ENCODE measurements at places on chromosomes 3 and 15.

GRCh38 chr15:69200832-69201745 is 40.7 kb downstream of the GLCE start:
- no peak for DNase-seq

DNA sequence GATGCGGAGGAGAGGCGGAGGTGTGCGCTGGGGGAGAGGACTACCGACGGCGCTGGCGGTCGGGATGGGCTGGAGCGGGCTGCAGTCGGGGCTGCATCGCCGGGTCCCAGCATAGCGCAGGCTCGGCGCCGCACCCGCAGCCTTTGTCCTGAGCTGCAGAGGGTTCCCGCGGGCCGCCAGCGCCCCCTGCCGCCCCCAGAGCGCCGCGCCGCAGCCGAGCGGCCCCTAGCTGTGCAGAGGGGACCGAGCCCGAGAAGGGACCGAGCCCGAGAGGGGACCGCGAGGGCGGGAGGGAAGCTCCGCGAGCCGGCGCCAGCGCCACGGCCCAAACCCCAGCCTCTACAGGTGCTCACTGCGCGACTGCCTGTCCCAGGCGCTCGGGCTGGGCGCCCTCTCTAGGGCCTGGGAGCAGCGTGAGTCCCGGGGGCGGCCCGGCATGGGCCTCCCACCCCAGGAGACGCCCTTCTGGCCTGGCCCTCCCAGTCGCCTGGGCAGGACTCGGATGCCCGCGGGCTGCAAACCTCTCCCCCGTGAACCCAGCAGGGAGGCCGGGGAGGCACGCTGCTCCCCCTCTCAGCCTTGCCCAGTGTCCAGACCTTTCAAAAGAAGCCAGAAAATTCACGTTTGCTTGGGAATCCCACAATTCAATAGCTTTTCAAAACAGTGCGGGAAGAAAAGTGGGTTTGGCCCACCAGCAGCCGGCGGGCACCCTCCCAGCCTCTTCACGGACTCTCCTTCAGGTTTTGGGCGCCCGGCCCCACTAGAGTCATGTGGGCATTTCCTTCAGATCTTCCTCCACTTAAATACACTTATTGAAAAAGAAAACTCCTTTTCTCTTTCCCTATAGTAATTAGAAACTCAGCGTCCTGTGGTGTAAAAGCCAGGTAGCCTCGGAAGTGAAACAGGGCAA is 134.7 kb downstream of the TPRA1 start:
- peak; percentile 52 for DNase-seq

DNA sequence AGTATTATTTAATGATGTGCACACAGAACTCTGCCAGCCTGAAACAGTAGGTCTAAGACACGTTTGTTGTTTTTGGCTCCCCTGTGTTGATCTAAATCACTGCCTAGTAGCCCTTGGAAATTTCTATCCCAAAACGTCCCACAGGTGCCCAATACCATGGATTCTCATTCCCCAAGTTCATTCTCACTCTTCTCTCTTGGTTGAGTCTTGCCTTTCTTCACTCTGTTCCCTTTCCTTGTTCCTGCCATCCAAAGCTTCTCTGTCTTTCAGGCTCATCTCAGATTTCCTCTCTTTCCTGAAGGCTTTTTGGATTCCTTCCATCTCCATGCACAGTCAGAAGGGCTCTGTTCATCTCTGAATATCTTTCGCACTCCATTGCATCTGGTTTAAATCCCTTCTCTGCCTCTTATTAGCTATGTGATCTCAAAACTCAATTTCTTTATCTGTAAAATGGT is 54.2 kb downstream of the PPARG start:
- no peak for DNase-seq

- DNase-seq: no peak
Observed at GRCh38 chr3:38165722-38166387, 518 bp downstream of the OXSR1 start.

DNA sequence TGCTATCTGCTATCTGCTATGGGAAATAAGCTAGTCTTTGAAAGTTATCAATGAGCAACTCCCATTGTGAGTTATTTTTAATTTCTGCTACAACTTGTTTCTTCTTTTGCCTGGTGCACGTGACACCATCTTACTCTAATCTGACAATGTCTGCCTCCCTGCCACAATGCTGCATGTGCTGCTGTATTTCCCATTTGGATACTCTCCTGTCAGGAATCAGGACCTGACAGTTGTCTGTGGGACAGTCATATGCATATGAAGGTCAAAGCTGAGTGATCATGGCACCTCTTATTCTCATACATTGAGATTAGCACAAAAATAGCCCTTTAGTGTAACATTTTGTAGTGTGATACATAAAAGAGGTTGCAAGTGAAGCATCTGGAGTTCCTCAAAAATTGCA is 45.8 kb downstream of the HMG20A start:
- DNase-seq: no peak

Data from stimulated activated CD4-positive, alpha-beta T cell treated with anti-CD3 and anti-CD28 coated beads, Interleukin-15, amount 100 ng/mL, for 48 hours (primary cell).